Spinal cord (tissue), 10 donors: ENCODE measurements at places on chromosomes 2 and 18.

DNA sequence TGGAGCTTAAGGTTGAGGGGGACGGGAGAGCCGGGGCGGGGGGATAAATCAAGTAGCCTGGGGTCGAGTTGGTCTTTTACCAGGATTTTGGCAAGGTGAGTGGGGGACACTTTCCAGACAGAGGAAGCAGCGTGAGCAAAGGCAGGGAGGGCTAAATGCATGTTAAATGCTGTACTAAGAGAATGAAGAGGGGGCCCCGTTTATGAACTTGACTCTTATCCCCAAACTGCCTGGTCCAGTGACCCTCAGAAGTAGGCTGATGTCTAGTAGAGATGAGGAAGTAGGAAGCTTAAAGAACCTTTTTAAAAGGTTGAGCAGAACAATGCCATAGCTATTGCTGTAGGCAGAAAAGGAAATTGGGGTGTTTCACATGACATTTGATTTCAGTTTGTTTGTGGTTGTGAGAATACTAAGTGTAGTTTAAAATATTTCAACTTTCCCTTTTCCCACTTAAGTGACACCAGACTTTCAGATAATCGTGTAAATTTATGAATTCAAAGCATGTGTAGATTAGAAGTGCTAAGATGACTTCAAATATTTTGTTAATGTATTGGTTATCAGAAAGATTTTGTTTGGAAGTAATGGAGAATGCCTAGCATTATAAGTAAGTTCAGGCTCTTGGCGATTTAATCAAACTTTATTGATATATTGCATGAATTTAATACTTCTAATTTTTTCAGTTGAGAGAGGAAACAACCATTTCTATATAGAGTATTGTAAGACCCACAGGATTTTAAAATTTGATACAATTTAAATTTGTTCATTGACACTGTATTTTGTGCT lies 1.8 kb downstream of the REL start:
- no peaks in the 10 kb centered on the region for H3K27me3 ChIP-seq
- DNase-seq = no peak
- H3K36me3 ChIP-seq = no peaks in the 10 kb centered on the region
- H3K4me3 ChIP-seq = peak overlapping the region; percentile 87
- H3K4me1 ChIP-seq = peaks cover 5% of the 10 kb centered on the region

DNA sequence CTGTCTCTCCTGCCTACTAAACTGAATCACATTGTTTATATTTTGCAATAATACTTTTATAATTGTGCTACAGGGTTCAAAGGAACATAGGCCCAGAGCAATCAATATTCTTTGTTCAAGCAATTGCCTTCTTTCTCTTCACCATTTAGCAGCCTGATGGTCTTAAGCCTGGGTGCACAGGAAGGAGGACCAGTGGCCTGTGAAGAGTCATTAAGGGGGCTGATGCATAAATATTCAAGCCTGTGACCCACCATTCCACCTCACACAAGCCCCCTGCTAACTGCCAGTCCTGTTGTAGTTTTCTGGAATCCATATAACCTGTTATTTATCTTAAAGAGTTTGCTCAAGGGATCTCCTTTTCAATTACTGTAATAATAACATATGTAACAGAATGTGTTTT lies 56.0 kb downstream of the ABCA12 start:
- no peak overlapping the region for H3K4me3 ChIP-seq
- H3K36me3 ChIP-seq = no peaks in the 10 kb centered on the region
- no peak overlapping the region for H3K27ac ChIP-seq
- no peak for DNase-seq
- no peaks in the 10 kb centered on the region for H3K4me1 ChIP-seq
- H3K27me3 ChIP-seq = no peaks in the 10 kb centered on the region

- H3K4me1 ChIP-seq = no peaks in the 10 kb centered on the region
- DNase-seq = no peak
- no peak overlapping the region for H3K27ac ChIP-seq
- H3K36me3 ChIP-seq = no peaks in the 10 kb centered on the region
- H3K4me3 ChIP-seq = no peak overlapping the region
Observed at GRCh38 chr2:27294928-27295327, 12.7 kb downstream of the TRIM54 start.

DNA sequence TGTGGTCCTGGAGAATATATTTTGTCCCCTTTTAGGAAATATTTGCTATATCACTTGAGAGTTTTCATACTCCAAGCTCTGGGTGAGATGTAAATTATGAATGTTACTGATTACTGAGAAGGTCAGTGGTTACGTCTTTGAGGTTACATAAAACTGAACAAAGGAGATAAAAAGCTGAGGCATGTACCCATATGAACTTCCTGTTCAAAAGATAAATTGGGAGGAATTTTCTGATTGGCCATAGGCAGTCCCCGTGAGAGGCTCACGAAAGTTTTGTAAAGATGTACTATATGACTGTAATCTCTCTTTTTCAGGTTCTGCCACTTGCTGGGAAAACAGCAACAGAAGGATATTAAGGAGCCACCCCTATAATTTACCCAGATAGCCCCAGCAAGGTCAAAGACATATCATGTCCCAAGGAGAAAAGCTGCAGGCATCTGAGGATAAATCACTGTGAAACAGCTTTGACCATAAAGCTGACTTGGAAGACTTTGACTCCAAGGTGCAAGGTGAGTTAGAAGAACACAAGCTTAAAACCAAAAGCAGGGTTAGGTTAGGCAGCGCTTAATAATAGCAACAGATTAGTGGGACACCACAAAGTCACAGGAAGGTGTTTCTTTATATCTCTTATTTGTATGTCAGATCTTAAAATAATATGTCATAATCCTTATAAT lies 90.4 kb downstream of the OSBPL6 start:
- H3K27ac ChIP-seq = no peak overlapping the region
- no peaks in the 10 kb centered on the region for H3K4me1 ChIP-seq
- H3K36me3 ChIP-seq = no peaks in the 10 kb centered on the region
- H3K4me3 ChIP-seq = no peak overlapping the region
- H3K27me3 ChIP-seq = no peaks in the 10 kb centered on the region
- DNase-seq = no peak

- no peak overlapping the region for H3K4me3 ChIP-seq
- peak; percentile 72 for DNase-seq
- H3K36me3 ChIP-seq = no peaks in the 10 kb centered on the region
- no peaks in the 10 kb centered on the region for H3K27me3 ChIP-seq
- H3K4me1 ChIP-seq = no peaks in the 10 kb centered on the region
Observed at GRCh38 chr2:57869758-57870344, 176.8 kb upstream of the VRK2 start.

DNA sequence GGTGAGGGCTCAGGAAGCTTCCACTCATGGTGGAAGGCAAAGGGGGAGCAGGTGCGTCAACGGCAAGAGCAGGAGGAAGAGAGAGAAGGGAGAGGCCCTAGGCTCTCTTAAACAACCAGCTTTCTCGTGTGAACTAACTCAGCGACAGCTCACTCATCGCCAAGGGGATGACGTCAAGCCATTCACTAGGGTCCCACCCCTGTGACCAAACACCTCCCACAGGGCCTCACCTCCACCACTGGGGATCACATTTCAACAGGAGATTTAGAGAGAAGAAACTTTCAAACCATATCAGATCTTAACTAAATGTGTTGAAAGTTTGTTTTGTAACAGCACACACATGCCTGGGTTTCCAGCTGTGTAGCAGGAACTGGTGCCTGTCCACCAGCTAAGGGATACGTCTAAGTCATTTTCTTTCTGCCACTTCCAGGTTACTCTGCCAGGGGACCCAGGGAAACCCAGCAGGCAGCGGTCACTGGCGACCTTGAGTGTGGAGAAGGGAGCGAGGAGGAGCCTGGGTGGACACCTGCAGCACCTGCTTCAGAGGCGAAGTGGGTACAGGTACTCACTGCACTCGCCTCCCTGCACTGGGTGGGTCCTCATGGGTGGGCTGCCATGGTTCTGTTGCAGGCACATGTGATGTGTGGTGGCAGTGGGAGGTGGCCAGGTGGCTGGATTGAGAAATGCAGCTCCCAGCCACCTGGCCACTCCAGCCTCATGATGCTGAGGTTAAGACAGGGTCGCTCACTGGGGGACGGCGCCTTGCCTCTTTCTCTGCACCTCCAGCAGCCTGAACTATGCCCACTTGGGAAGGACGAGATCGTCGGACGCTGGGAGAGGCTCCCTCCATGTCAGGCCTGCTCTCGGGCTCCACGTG lies 8.4 kb upstream of the GPC1 start:
- no peaks in the 10 kb centered on the region for H3K27me3 ChIP-seq
- H3K4me1 ChIP-seq = no peaks in the 10 kb centered on the region
- no peaks in the 10 kb centered on the region for H3K36me3 ChIP-seq
- H3K27ac ChIP-seq = no peak overlapping the region

GRCh38 chr2:202278944-202279343 lies 13.4 kb downstream of the NOP58 start:
- no peak overlapping the region for H3K4me3 ChIP-seq
- H3K27me3 ChIP-seq = no peaks in the 10 kb centered on the region
- DNase-seq = no peak
- H3K4me1 ChIP-seq = no peaks in the 10 kb centered on the region
- H3K27ac ChIP-seq = no peak overlapping the region

- H3K4me3 ChIP-seq = no peak overlapping the region
- H3K36me3 ChIP-seq = peaks cover 24% of the 10 kb centered on the region
- no peak for DNase-seq
- H3K27me3 ChIP-seq = no peaks in the 10 kb centered on the region
- peaks cover 7% of the 10 kb centered on the region for H3K4me1 ChIP-seq
Observed at GRCh38 chr2:105309147-105309545, 20.4 kb downstream of the TGFBRAP1 start.

GRCh38 chr2:145957929-145958328 lies 1438.0 kb upstream of the ZEB2 start:
- H3K4me3 ChIP-seq = no peak overlapping the region
- H3K27me3 ChIP-seq = no peaks in the 10 kb centered on the region
- no peak for DNase-seq
- H3K4me1 ChIP-seq = no peaks in the 10 kb centered on the region
- no peak overlapping the region for H3K27ac ChIP-seq
- H3K36me3 ChIP-seq = no peaks in the 10 kb centered on the region

GRCh38 chr2:170878066-170878465 lies 51.0 kb upstream of the GORASP2 start:
- H3K27ac ChIP-seq = no peak overlapping the region
- no peaks in the 10 kb centered on the region for H3K36me3 ChIP-seq
- H3K27me3 ChIP-seq = no peaks in the 10 kb centered on the region
- no peak for DNase-seq

- H3K36me3 ChIP-seq = no peaks in the 10 kb centered on the region
- no peaks in the 10 kb centered on the region for H3K4me1 ChIP-seq
- H3K4me3 ChIP-seq = no peak overlapping the region
- DNase-seq = no peak
- H3K27me3 ChIP-seq = no peaks in the 10 kb centered on the region
Observed at GRCh38 chr2:237306787-237307170, 107.2 kb downstream of the COL6A3 start.

GRCh38 chr2:71824436-71824835 lies 323.2 kb downstream of the CYP26B1 start:
- no peaks in the 10 kb centered on the region for H3K36me3 ChIP-seq
- H3K27me3 ChIP-seq = no peaks in the 10 kb centered on the region
- H3K4me1 ChIP-seq = no peaks in the 10 kb centered on the region
- DNase-seq = no peak
- H3K27ac ChIP-seq = no peak overlapping the region
- no peak overlapping the region for H3K4me3 ChIP-seq

DNA sequence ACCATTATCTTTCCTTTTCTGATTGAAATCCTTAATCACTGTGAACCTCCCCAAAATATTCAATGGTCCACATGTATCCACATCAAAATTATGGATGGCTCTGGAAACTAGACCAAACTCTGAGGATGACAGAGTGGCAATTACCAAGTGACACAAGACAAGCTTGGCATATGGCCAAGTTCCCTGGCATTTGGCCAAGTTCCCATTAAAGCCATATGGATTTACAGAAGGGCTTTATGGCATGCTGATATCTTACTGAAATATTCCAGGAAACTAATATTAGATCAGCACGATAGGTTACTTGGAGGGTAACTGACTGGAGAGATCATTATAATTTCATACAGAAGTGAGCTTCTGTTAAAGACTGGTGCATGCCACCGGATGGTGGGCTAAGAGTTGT lies 21.9 kb upstream of the CERS6 start:
- no peak overlapping the region for H3K27ac ChIP-seq
- no peaks in the 10 kb centered on the region for H3K4me1 ChIP-seq
- H3K4me3 ChIP-seq = no peak overlapping the region
- no peaks in the 10 kb centered on the region for H3K27me3 ChIP-seq
- no peak for DNase-seq

DNA sequence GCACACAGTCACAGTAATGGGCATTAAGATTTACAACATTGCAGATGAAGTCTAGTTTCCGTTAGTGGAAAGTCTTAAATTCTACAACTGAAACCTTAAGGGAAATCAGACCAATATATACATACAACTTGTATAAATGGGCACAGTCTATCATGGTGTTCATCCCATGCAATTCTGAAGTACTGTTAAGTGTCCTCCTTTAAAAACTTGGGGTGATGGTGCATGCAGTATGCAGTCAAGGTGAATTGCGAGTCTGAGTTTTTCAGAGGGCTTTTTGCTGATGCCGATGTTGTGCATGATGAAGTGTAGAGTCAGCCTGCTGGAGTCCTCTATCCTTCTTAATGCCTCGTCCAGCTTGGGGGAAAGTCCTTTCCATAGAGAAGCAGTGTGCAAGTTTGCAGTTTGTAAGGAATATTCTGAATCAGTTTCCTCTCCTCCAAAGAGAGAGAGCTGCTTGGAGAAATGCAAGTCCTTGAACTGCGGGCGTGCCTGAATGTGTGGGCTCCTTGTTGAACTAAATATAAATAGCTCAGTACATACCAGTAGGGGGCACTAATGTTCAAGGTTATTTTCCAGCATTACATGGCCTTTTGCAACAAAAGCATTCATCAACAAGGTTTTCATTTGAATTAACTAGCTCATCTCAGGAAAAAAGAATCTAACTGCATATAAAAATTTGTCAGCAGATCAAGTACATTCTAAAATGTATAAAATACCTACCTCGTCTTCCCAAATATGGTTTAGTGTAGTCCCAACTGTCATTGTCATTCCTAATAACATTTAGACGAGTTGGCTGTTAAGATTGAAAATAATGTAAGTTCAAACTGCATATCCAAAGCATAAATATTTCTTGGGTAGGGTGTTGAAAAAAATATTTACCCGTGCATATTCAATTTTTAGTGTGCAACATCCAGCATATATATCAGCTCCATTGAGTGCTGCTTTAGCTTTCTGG lies 21.3 kb downstream of the HNRNPLL start:
- no peak overlapping the region for H3K27ac ChIP-seq
- no peaks in the 10 kb centered on the region for H3K4me1 ChIP-seq

GRCh38 chr2:61534926-61535325 lies 3.2 kb downstream of the XPO1 start:
- peak overlapping the region; percentile 90 for H3K4me3 ChIP-seq
- peak overlapping the region; percentile 99 for H3K27ac ChIP-seq
- H3K27me3 ChIP-seq = no peaks in the 10 kb centered on the region
- no peak for DNase-seq
- H3K4me1 ChIP-seq = peaks cover 9% of the 10 kb centered on the region

DNA sequence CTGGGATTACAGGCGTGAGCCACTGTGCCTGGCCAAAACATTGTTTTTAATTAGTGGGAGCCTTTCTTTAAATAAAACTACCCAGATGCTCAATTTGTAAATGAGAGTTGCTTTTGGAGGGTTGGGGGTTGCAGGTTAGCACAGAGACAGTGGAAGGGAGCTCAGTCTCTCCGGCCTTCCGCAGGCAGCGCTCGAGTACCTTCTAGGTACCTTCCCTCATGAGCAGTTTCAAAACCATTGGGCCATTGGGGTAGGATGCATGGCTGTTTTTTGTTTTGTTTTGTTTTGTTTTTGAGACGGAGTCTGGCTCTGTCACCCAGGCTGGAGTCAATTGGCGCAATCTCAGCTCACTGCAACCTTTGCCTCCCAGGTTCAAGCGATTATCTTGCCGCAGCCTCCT lies 19.0 kb downstream of the SLC66A3 start:
- H3K27ac ChIP-seq = no peak overlapping the region
- peaks cover 2% of the 10 kb centered on the region for H3K36me3 ChIP-seq
- H3K4me1 ChIP-seq = peaks cover 3% of the 10 kb centered on the region
- no peaks in the 10 kb centered on the region for H3K27me3 ChIP-seq
- H3K4me3 ChIP-seq = no peak overlapping the region
